T-helper 2 cell (primary cell): ENCODE measurements at places on chromosomes 5 and 9.
A peak's percentile ranks its signal among the peaks of the same experiment; 100 is the strongest.

DNA sequence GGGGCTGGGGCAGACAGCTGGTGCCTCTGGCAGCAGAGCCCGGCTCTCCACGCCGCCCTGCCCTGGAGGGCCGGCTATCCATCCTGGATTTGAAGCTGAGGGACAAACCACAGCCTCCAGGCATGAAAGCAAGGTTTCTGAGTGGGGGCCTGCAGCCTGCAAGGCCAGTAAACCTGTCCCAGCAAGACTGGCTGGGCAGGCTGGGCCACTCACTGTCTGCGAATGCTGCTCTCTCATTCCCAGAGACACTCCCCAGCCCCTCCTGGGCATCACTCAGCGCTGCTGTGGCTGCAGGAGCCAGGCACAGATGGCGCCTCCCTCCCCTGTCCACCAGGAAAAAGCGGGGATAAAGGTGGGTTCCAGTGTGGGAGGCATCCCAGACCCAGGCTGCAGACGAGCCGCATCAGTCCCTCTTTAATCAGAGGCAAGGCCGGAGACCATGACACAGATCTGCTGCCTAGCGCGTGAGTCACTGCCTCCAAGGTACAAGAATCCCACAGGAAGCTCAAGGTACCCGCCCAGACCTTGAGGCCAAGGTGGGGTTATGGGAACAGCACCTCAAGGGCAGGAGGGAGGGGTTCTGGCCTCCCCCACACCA lies 118.0 kb downstream of the VAV2 start:
- DNase-seq, result no peak

DNA sequence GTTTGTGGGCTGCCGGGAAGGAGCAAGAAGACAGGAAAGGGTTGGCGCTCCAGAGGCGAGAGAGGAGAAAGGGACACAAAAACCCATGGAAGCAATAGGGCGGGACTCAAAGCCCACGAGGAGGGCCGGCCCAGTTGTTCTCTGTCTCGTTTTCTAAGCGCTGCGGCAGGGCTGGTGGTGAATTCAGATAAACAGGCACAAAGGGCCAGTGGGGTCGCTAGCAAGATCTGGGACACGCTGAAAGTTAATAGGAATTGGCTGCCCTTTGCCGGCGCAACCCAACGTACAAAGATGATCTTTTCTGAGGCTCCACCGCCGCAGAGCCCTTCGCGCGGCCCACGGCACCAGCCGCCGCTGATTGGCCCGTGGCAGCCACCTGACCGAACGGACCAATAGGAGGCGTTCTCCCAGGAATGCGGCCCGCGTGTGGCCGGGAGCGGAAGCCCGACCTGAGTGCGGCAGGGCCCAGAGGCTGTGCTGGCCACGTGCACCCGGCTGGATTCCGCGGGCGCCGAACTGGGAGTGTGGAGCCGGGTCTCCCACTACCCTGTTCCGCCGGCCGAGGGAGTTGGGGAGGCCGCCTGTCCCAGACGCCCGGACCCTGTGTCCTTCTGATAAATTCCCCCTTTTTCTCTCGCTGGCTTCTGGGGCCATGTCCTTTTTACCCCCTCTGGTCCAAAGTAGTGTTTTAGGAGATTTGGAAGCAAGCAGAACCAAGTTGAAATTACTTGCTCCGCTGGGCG lies 16.8 kb upstream of the NSD1 start:
- peak; percentile 61 for DNase-seq

DNA sequence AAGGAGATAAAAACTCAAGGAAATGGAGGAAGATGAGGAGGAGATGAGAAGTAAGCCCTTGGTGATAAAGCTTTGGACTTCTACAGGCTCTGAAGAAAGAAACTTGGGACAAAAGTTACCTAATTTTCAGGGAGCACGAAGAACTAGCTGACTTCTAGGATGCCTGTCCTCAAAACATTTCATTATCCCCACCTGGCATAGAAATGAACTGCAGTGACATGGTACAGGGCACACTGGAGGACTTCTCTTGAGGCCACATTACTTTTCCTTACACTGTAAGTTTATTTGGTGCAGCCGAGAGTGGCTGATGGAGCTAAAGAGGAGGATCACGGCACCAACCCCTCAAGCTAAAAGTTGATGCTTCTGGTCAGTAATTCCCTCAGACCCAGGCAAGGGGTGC lies 269.5 kb upstream of the MSX2 start:
- no peak for DNase-seq

DNA sequence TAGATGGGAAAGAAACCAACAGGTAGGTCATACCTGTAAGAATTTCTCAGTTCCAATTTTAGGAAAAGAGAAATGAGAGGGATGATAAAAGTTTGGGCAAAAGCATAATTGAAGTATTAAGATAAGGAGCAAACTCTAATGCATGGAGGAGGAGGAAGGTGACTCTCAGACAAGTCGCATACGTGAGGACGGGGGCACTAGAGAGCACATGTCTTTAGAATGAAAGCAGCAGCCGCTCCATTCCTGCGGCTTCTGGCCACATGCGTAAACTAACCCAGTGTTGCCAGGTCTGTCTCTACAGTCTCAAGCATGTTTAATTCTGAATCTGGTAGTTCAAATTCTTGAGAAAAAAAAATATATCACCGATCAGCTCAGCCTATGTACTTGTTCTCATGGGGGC lies 371.5 kb upstream of the SLC30A5 start:
- DNase-seq, result no peak

DNA sequence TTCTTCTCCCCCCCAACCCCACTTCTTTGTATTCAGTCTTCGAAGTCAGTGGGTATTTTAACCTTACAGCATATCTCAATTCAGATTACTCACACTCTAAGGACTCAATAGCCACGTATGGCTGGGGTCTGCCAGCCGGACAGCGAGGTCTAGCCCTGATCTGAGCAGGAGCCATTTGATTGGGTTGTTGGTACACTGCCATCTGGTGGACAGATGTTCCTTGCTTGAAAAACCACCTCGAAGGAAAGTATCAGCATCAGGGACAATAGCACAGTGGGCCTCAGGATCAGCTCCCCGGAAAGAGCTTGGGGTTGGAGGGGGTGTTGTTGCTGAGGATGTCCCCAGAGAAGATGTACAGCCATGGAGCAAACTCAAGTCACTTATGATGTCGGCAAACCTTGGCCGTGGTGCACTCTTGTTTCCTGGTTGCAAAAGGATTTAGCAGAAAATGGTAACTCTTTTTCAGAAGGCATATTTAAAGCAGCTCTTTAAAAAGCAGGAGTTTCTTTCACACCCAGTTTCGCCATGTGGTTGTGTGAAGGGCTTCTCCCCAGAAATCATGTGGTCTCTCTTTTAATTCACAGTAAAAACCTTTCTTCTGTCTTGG lies 31.7 kb upstream of the KCNMB1 start:
- DNase-seq, result peak; percentile 9

DNA sequence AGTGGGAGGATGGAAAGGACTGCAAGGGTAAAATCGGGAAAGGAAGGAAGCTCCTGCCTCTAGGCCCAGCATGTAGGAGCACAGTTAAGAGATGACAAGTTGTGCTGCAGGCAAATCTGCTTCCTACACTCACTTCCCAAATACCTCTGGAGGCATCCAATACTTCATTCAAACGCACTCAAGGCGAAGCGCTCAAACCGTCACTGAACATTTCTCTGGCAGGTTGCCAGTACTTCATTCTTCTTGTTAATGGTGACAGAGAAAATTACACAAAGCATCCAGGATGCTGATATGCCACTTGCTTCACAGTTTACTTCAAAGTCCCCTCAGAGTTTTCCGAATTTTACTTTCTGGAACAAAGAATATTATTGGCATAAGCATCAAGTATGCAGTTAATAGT lies 59.8 kb downstream of the NREP start:
- no peak for DNase-seq

DNA sequence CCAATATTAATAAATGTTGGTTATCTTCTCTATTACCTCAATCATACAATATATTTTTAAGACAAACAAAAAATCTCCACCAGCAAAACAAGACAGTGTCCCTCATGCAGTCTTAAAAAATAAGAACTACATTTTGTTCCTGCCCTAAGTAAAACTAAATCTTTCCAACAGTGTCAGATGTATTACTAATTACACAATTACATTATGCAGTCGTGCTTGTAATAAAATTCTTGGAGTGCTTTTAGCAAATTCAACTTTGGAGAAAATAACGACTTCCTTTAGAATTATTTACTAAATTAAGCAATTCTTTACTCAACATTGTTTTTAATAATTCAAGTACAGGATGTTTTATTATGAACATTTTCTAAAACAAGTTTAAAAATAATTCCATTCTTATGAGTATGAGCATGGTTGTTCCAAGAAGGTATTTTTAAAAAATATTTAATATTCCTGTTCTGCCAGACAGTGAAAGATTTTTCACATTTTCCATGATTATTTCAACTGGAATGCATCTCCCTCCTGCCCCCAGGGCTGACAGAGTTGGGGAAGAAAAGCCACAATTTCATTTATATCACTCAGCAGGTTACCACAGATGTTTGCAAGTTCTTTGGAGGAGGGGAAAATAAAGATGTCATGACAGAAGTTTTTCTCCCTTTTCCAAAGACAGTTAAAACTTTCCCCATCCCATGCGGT lies 137.9 kb downstream of the FAM114A2 start:
- no peak for DNase-seq

DNA sequence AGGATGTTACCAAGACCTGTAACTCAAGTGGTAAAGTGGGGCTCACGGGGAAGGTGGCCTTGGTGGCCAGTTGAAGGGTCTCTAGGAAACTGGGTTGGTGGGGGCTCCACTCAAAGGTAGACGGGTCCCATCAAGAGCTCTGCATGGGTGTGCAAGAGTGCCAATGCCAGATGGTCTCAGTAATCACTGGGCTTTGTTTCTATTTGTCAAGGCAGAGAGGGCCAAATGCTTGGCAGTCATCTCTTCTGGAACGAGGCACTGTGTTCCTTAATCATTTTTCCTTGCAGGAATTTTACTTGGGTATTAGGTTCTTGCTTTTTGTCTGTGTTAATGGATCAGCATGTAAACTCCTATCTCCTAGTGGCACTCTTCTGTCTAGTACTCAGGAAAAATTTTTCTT lies 220.8 kb downstream of the DIRAS2 start:
- no peak for DNase-seq

DNA sequence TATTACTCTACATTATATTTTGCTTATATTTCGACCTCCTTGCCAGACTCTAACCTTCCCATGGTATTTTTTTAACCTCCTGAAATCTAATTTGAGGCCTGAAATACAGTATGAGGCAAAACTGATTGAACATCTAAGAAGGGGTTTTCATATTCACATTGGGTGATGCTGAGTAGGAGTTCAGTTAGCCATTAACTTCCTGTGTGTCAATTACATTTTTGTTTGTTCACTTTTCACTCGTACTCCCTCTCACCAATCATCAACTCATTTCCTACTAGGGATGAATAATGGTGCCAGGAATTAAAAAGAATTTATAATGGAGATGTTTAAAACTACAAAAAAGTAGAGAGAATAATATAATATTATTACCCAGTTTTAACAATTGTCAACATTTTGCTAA lies 27.6 kb upstream of the GLRA1 start:
- no peak for DNase-seq

GRCh38 chr9:132768932-132769905 lies 99.0 kb downstream of the GTF3C4 start:
- peak; percentile 27 for DNase-seq

DNA sequence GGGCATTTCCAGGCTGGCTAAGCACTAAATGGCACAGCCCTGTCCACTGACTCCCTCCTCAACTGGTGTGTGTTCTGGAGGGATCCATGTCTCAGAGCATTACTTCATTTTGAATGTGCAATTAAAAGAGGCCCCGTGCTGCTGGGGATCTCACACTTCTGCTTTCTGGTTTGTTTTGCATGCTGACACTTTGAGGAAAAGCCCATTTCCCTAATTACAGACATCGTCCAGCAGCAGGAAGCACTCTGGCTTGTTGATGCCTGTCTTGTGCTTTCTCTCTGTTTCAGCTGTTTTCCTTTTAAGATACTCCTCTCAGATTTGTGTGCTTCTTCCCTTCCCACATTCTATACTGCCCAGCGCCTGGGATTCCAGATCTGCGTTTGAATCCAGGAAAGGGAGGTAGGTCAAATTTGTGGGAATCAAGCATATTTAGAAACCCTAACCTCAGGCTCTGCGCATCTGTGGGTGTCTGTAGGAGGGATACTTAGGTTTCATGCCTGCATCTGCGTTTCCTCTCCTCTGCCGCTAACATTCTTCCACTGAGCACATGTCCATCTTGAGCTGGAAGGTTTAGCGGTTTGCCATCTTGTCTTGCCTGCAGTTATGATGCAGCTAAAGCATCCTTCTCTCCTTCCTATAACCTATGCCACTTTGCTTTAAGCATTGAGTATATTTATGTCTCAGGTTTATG lies 25.7 kb downstream of the SYK start:
- DNase-seq, result no peak

DNA sequence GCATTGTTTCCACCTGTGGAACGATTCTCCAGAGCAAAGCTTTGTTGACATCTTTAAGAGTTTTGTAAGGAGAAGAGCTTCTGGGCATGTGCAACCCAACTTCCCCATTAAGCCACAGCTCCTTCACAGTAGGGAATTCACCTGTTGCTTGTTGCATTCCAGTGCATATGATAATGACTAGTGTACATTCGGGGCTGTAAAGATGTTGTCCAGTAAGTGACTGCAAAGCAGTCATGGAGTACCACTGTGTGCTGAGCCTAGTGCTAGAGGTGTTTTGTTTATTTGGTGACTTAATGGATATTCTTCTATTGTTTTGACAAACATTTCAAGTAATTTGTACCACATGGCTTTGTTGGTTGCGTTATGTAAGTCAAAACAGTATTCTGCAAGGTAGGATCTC lies 12.8 kb downstream of the UGCG start:
- DNase-seq, result no peak
